Stimulated activated memory B cell treated with anti-CD40 and anti-IgM and Interleukin-4, amounts not matched to agents 10 μg/mL and 1 μg/mL and 100 μg/mL, for 72 hours (primary cell): ENCODE measurements at places on chromosomes 5 and 9.

DNA sequence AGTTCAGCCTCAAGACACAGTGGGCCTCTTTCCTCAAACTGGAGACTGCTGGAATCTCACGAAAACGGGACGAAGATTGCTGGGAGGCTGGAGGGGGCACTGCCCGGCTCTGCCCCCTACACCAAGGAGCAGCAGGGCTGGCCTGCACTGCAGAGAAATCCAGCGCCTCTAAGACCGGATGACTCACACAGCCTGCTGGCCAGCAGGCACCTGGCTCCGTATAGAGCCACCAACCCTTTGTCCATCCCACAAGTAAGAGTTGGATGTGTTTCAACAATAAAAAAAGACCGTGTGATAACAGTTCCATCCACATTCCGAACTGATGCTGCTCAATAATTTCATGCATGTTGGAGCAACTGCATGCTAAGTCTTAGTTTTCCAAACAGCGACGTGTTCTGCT, 11.5 kb downstream of the CCDC127 start:
- ATAC-seq = no peak

DNA sequence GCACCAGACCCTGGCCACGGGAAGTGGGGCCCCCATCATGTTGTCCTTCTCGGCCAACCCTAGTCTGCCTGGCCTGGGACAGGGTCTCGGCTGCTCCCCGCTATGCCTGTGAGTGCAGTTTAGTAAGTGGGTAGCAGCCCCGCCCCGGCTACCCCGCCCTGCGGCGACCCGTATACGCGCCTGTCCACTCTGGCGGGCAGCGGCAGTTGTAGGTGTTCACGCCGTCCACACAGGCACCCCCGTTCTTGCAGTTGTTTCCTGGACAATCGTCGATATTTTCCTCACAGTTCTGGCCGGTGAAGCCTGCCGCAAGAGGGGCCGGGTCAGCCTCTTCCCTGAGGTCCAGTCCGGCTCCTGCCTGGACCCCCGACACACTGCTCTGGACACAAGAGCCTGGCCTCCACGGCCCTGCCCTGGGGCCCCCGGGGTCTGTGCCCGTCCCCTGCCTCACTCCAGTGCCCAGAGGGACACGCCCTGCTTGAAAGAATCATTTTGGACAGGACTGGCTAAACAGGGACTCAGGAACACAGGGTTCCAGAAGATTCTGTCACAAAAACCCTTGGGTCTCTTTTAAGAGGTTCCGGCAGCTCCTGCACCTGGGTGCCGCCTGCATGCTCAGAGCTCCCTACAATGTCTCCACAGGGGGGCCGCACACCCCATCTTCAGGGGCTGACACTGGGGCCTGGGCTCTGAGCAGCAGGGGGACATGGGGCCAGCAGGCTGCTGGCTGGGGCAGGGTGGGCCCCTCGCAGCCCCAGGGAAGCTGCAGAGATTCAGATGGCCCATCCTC, 26.4 kb downstream of the NOTCH1 start:
- ATAC-seq = no peak

DNA sequence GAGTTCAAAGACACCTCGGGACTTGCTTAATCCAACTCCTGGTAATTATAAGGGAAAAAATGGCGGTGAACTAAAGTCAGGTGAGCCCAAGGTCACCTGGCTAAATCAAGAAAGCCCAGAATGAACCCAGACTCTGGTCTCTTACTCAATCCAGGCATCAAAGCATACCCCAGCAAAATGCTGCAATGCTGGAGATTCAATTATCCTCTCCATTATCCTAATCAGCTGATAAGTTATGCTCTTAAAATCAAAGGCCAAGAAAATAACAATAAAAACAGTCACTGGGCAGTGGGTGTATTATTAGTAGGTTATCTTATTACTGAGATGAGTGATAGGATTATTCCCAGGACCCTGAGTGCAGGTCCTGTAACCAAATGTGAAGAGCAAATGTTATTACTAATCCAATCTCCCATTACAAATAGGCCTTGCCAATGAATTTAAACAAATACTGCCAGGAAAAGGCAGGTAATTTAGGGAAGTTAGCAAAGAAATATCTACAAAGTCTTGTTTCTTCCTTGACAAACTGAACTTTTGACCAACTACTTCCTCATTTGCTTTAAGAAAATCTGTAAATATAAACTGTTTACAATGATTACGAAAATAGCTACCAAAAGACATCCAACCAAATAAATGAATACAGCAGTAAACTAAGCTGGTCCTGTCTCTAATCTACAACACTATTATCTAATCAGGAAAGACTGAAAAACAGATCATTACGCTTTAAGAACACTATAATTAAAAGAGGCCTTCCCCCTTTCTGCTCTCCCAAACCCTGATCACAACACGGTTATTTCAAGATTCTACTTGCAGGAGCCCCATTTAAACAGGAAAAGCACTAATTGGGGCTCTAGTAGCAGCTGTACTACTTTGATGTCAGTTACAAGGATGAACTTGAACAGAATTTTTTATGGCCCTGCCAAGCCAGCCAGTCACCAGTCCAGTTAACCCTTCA, 103.2 kb downstream of the MED27 start:
- no peak for ATAC-seq

- ATAC-seq = no peak
Measured at GRCh38 chr5:135709208-135709575, 125.3 kb upstream of the SLC25A48 start.

DNA sequence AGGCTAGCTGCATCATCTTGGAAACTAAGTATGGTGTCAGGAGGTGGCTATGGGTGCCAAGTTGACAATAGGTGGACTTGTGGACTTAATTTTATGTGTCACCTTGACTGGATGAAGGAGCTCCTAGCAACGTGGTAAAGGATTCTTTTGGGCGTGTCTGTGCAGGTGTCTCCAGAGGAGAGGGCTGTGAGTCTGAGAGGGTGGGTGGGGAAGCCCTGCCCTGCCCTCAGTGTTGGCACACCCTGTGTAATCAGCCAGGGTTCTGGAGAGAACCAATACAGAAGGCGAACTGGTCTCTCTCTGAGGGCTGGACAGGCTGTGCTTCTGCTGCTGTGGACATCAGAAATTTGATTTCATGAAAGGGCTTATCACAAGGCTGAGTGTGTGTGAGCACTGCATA, 61.0 kb downstream of the GTF3C4 start:
- ATAC-seq = no peak

DNA sequence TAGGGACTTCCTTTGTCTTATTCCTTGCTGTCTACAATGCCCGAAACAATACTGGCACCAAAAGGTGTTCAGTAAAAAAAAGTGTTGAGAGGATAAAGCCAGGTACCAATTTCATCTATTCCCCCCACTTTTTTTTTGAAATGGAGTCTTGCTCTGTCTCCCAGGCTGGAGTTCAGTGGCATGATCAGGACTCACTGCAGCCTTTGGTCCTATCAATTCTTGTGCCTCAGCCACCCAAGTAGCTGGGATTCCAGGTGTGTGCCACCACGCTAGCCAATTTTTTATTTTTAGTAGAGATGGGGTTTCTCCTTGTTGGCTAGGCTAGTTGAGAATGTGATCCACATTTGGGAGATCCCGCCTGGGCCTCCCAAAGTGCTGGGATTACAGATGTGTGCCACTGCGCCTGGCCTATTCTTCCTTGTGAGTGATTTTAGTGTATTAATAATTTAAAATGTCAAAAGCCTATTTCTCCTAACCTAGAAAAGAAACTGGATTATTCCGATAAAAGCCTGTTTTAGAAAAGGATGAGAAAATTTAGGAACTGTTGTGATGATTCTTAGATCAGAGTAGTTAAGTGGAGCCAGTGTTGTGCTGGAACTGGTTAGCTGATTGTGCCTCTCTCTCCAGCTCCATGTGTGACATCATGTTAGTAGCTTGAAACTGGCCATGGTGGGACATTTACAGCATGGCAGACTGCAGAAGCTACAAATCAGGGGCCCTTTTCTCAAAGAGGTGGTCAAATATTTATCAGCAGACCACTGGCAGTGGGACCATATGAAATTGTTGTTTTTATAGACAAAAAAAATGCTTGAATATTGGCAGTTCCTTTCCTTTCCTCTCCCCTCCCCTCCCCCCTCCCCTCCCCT, 14.3 kb downstream of the CDC42SE2 start:
- ATAC-seq = no peak

DNA sequence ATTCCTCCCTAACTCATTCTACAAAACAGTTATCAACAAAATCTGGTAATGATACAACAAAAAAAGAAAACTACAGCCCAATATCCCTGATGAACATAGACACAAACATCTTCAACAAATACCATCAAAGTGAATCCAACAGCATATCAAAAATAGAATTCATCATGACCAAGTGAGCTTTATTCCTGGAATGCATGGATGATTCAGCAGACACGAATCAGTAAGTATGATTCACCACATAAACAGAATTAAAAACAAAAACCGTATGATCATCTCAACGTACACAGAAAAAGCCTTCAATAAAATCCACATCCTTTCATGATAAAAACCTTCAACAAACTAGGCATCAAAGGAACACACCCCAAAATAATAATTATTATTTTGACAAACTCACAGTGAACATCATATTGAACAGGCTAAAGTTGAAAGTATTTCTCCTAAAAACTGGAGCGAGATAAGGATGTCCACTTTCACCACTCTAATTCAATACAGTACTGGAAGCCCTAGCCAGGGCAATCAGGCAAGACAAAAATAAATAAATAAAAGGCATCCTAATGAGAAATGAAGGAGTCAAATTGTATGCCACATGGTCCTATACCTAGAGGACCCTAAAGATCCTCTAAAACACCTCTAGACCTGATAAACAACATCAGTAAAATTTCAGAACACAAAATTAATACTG, 305.1 kb upstream of the RGMB start:
- no peak for ATAC-seq

- no peak for ATAC-seq
Measured at GRCh38 chr5:131649161-131649560, 14.1 kb upstream of the RAPGEF6 start.

DNA sequence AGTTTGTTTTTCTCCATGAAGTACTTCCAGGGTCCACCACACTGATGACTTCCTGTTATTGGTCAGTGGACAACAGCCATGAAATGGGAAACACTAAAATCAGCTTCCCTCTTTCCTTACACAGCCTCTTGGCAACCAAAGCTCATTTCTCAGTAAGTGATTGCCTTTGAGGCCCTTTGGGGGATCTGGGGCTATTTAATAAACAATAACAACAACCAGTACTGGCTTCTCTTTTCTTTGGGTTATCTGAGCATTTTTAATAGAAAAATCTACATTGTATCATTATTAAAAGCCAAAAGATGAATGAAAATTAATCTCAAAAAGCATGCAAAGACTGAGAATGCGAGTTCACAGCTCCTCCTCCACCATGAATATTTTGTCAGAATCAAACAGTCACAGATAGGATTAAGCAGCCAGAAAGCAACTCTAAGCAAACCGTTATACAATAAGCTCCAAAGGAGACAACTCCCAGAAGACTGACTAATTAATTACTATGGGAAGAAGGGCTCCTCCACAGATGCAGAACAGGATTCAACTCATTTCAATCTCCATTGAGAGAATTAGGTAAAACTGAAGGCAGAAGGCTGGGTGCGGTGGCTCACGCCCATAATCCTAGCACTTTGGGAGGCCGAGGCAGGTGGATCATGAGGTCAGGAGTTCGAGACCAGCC, 68.3 kb downstream of the SERINC5 start:
- no peak for ATAC-seq

GRCh38 chr9:12708562-12709298, 15.5 kb downstream of the TYRP1 start:
- ATAC-seq = no peak

GRCh38 chr5:10352430-10353240, 860 bp upstream of the MARCHF6 start:
- ATAC-seq = peak; percentile 72

- ATAC-seq = no peak
Measured at GRCh38 chr5:168827636-168828035, 248.5 kb upstream of the PANK3 start.

- ATAC-seq = peak; percentile 15
Measured at GRCh38 chr9:136527721-136528710, 17.8 kb downstream of the NOTCH1 start.

GRCh38 chr5:505951-506525, 18.2 kb downstream of the SLC9A3 start:
- ATAC-seq = no peak

DNA sequence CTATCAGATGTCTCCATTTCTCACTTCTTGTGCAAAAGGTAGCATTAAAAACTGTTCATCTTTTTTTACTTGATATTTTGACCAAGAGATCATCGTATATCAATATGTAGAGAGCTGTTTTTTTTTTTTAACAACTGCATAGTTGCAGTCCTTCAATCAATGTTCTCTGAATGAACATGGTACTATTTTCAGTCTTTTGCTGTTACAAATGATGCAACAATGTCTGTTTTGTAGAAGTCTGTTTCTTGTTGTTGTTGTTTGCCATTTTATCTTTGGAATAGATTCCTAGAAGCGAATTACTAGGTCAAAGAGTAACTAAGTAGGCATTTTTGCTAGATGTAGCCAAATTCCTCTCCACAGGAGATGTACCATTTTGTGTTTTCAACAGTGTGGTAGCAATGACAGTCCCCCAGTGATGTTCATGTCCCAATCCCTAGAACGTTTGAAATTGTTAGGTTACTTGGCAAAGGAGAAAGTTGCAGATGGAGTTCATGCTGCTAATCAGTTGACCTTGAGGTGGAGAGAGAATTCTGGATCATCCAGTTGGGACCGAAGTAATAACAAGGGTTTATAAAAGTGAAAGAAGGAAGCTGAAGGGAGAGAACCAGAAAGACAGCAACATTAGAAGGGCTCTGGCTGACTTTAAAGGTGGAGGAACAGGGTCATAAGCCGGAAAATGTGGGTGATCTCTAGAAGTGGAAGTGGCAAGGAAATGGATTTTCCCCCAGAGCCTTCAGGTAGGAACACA, 6.3 kb downstream of the MTREX start:
- no peak for ATAC-seq

GRCh38 chr9:21154018-21154608, 12.3 kb downstream of the IFNA21 start:
- ATAC-seq = no peak

GRCh38 chr9:125700791-125701190, 6.2 kb downstream of the MAPKAP1 start:
- peak; percentile 97 for ATAC-seq

- no peak for ATAC-seq
Measured at GRCh38 chr5:103909391-103909790, 346.8 kb upstream of the NUDT12 start.

DNA sequence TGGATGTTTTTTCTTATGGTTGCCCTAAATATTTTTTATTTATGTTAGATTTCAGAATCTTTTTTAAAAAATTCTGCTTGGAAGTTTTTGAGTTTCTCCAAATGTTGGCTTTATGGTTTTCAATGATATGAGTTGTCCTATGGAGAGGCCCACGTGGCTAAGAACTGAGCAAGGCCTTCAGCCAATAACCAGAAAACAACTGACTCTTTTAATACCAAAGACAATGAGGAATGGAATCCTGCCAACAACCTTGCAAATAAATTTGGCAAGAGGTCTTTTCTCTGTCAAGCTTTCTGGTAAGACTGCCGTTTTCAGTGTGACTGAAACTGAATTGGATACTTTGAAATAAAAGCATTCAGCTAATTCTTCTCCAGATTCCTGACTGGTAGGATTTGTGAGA, 1740.1 kb upstream of the WWC1 start:
- ATAC-seq = no peak
